ENCODE measurements at places on chromosomes 1 and 21.

DNA sequence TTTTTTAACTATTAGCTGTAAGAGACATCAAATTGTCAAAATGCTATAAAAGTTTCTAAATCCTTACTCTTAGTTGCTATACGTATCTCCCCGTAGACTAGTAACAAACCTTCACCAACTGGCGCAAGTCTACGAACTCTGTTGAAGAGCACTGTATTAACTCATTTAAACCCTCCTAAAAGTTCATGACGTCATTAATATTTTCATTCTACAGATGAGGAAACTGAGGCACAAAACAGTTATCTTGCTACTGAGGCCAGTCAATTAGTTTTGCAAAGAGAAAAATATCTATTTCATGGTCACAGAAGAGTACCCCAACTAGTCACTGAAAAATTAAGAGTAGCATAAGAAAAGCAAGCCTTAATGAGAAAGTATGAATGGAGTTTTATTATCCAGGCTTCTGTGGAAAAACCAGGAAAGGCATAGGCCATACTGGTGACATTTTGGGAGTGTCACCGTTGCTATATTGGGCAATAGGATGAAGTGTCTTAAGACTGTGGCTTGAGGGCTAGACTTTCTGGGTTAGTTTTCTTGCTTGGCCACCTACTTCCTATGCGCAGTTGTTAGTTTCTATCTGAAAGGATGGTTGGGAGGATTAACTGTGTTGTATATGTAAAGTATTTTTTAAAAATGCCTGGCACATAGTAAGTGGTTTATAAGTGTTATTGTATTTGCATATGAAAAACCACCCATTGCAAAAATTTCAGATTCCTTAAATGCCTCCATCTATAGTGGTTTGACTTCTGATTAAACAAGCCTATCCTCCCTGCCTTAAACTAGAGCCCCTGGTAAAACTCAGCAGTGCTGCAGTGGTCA is 52.4 kb upstream of the SYT14 start:
- no peak for DNase-seq

DNA sequence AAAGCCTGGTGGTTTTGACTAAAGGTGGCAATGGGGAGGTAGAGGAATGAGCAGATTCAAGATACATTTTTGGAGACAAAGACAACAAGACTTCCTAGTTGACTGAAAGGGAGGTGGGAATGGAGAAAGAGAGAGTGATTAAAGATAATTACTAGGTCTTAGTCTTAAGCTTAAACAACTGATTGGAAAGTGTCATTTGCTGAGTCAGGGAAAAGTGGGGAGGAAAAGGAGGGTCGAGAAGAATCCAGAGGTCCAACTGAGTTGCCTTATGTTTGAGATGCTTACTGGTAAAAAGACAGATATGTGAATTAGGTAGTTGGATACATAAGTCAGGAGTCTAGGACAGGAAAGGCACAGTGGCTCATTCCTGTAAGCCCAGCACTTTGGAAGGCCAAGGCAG is 179.3 kb downstream of the RGS7 start:
- DNase-seq: no peak

GRCh38 chr1:224274970-224275626 is 54.9 kb downstream of the NVL start:
- DNase-seq: no peak

- no peak for DNase-seq
Measured at GRCh38 chr1:236247286-236247685, 34.5 kb downstream of the ERO1B start.

DNA sequence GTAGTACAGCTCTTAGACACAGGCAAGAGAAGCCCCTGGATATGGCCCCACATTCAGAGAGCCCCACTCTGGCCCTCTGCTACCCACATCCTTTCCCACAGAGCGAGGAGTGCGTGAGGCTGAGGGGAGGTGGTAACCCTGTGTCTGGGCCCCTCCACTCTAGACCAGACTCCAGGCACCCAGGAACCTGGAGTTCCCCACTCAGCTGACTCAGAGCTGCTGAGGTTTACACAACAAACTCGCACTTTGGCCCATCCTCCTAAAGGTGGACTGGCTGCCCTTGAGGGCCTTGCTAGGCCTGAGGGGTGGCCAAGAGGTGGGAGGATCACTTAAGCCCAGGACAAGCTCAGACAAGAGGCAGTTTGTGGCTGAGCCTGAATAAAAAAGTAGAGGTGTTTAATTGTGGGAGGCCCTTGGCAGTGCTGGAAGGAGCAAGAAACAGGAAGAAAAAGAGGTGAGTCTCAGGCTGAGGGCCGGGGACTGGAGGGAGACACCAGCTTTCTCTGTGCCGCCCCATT is 10.7 kb downstream of the MR1 start:
- DNase-seq: no peak

DNA sequence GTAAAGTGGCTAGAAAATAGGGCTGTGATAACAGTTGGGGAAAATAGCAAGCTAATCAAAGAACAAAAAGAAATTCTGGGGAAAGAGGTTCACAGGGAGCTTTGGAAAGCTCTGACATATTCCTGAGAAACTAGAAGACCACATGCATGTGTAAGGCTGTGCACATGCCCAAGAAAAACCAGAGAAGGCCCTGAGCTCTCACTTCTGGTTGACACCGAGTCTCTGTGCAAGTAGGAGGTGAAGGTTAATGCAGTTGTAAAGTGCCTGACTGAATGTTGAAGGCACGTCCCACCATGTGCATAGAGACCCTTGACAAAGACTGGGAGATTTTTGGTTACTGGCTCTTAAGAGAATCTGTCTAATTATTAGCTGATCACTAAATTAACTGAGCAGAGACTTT is 261.0 kb downstream of the DYRK1A start:
- DNase-seq: no peak

DNA sequence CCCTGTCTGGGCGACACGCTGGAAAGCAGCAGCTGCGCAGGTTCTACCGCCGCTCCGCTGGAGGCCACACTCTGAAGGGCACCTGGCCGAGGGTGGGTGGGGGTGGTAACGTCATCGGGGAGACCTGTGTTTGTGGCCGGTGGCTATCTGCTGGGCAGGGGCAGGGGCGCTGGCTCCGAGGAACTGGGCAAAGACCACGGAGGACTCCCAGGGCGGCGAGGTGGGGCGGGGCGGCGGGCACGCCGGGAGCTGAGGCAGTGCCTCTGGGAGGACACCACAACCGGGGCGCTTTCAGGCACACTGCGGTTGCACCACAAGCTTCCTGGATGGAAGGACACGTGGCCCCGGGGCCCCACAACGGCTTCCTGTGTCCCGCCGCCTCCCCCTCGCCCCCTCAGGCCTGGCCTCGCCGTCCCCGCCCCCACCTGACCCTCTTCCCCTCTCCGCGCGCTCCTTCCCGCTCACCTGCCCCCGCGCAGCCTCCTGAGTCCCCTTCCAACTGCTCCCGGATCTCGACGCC is 3.3 kb upstream of the DENND2D start:
- DNase-seq: no peak

- no peak for DNase-seq
Measured at GRCh38 chr1:202362212-202362611, 13.7 kb downstream of the PPP1R12B start.

- DNase-seq: no peak
Measured at GRCh38 chr21:16642353-16642752, 870.5 kb upstream of the CXADR start.

- DNase-seq: no peak
Measured at GRCh38 chr1:22118291-22118992, 24.5 kb downstream of the WNT4 start.

All from AG09309 (cell line).